Anterior cingulate cortex (tissue), 58 donors: ENCODE measurements at places on chromosomes 1 and 21.

GRCh38 chr1:21885236-21886037 lies 51.7 kb downstream of the HSPG2 start:
- no peak for DNase-seq

- DNase-seq, result no peak
Measured at GRCh38 chr21:35342440-35342839, 293.3 kb upstream of the RUNX1 start.

- no peak for DNase-seq
Measured at GRCh38 chr1:178599087-178599486, 86.2 kb downstream of the TEX35 start.

DNA sequence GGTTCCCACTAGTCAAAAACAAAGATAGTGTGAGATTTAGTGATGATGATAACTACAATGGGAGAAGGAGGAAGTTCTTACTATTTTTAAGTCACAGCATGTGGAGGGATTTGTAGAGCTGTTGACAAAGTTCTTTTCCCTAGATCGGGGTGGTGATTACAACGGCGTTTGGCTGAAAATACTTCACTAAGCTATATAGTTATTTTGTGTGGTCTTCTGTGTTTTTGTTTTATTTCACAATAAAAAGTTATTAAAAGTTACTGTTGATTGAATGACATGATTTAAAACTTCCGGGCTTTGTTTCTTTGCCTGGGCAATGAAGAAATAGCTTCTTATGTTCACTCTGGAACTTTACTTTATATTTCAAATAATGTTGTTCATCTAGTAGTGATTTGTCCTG lies 47.3 kb upstream of the SSX2IP start:
- DNase-seq, result no peak

DNA sequence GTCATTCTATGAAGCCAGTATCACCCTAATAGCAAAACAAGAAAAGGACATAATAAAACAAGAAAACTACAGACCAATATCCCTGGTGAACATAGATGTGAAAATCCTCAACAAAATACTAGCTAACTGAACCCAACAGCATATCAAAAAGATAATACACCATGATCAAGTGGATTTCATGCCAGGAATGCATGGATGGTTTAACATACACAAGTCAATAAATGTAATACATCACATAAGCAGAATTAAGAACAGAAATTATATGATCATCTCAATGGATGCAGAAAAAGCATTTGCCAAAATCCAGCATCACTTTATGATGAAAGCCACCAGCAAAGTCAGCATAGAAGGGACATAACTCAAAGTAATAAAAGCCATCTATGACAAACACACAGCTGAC lies 6.5 kb upstream of the PM20D1 start:
- no peak for DNase-seq

- no peak for DNase-seq
Measured at GRCh38 chr1:229447809-229448252, 13.9 kb upstream of the ACTA1 start.

DNA sequence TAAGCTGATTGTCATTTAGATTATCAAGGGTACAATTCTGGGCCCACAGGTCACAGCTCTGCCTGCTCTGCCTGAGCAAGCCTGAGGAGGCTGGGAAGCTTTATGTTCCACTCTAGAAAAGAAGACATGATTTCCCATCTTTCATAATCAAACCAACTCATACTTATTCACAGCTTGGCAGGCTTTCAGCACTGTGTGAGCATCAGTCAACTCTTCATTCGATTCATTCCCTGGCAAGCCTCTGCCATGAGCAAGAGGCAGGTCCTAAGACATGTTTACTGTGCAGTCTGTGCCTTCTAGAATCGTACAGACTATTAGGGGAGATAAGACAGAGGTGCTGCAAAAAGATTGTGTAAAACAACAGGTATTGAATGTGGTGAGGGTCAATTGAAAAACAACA lies 24.5 kb upstream of the KIRREL1 start:
- DNase-seq, result no peak

GRCh38 chr1:60747353-60747752 lies 335.0 kb upstream of the NFIA start:
- DNase-seq, result no peak

- DNase-seq, result no peak
Measured at GRCh38 chr1:224182057-224182865, 779 bp upstream of the DEGS1 start.

DNA sequence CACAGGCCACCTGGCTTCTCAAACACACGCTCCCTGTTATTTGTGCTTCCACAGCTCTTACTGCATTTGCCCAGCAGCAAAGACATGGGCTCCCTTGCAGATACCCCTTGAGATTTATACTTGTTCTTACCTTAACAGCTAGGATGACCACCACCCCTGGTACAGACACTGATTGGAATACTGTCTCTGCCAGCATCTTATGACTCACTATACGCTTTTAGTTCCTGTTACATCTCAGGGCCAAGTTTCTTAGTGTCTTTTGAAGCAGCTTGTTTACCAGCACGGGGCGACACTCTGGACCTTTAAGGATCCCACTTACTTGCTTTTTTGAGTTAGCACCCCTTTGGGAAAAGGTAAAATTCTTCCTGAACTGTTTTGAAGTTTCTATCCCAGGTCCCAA lies 874.8 kb downstream of the KCNT2 start:
- no peak for DNase-seq

DNA sequence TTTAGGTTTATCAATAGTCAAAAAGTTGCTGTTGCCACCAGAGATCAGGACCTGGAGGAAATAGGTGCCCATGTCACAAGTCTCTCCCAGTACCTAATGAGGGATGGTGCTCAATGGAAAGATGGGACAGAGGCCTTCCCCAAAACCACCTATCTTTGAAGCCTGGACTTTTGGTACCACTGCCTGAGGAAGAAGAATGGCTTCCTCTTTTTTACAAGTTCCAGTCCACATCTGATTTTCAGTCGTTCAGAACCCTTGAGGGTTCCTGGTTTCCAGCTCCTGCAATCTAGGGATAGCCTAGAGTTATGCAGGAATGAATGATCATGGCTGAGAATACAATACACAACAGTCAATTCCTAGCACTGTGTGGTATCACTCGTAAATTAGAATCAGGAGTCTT lies 5.7 kb downstream of the CATSPERE start:
- no peak for DNase-seq

DNA sequence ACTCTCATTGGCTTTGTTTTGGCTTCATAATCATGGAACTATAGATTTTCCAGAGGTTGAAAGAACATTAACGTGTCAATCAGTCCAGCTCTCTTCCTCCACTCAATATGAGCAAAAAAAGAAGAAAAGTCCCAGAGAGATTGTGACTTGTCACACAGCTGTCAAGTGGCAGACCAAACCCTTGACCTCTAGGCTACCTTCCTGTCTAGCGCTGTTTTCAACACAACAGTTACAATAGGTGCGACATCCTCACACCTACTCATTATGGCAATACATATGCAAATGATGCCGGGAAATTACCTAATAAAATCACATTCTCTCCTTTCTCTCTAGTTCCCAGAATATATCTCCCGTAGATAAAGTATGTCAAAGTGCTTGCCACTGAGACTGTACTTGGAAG lies 1.1 kb downstream of the WARS2 start:
- DNase-seq, result no peak

DNA sequence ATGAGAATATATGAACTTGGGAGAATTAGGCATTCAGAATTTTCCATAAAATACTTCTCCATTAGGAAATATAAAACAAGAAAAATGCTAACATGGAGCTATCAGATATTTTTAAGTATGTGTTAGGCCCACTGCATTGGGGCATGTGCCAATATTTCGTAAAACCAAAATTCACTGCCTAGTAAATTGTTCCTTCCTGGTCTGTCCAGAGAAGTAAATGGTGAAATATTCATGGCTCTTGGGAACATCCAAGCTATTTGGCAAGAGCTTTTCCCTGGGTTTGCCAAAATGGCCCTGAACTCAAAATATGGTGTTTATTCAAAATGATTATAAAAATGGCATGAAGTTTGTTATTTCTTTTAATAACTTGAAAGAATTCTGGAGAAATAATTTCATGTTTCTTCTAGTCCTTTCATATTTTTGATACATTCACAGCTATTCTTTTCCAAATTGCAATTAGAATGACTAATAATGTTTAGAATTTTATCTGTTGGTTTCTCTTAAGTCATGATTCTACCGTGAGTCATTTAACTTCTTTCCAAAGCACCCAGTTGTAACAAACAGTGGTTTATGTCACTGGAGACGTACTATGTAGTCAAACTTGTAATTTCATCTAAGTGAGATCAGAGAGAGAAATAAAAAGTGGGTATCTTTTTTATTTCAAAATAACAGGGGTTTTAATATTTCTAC lies 25.7 kb upstream of the SLC19A2 start:
- no peak for DNase-seq

DNA sequence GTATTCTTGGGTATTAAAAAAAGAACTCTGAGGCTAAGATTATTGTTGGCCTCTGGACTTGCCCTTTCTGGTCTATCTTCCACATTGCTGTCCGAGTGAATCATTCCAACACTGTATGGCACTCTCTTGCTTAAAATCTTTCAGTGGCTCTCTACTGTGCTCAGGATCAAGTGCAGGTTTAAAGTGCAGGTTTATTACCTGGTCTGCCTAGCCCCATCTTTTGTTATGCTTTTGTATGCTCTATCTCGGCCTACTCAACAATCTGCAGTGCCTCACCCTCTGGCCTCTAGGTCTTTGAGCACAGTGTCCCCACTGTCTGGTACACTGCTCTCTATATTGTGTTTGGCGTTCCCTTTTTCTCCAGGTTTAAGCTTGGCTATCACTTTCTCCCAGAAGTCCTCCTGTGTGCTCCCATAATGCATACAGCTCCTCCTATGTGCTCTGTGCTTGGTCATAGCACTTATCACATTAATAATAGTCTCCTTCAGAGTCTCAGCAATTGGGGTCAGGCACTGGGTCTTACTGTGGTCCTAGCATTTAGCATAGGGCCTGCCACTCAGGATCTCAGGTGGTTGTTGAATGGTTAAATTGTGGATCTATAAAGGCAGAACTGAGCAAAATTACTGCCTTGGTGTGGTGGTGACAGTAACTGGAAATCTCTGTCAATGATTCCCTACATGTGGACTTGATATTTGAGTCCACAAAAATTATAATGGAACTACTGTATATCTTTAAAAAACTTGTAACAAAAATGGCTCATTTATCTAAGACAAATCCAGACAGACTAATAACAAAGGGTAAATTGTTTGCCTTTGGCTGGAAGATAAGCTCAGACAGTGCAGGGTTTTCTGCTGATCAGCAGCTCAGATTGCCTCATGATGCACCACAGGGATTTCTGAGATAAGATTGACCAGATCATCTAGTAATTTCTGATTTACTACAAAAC lies 10.6 kb upstream of the LDLRAD1 start:
- DNase-seq, result no peak

DNA sequence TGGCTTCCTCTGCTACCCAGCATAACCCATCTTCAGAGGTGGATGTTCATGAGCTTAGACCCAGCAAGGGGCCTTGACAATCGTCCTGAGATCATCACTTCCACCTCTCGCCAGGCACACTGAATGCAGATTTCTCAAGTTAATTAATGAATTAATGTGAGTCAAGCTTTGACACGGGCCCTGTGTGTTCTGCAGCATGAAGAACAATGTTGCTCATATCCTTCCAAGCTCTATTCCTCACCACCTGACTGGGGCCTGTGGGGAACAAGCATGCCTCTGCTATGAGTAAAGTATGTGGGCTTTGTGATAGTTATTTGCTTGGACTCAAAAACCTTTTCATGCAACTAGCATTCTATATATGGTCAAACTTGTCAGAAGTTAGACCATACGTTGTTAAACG lies 122.0 kb downstream of the SEC16B start:
- DNase-seq, result no peak

GRCh38 chr21:42424914-42425541 lies 21.3 kb downstream of the UBASH3A start:
- no peak for DNase-seq

DNA sequence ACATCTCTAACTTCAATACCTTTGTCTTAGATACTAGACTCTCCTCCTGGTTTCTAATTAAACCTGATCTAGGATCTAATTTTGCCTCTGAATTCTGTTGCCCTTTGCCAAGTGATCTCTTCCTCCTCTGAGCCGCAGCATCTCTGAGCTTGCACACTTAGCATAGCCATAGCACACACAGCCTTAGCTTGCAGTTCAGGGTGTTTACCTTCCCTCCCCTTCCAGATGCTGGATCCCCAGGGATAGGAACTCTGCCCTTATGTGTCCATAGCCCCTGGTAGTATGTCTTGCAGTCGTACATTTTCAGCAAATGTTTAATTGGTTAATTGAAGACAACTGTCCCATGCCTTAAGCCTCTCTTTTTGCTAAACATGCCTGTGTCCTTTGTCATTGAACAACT lies 30.3 kb downstream of the SELL start:
- no peak for DNase-seq

DNA sequence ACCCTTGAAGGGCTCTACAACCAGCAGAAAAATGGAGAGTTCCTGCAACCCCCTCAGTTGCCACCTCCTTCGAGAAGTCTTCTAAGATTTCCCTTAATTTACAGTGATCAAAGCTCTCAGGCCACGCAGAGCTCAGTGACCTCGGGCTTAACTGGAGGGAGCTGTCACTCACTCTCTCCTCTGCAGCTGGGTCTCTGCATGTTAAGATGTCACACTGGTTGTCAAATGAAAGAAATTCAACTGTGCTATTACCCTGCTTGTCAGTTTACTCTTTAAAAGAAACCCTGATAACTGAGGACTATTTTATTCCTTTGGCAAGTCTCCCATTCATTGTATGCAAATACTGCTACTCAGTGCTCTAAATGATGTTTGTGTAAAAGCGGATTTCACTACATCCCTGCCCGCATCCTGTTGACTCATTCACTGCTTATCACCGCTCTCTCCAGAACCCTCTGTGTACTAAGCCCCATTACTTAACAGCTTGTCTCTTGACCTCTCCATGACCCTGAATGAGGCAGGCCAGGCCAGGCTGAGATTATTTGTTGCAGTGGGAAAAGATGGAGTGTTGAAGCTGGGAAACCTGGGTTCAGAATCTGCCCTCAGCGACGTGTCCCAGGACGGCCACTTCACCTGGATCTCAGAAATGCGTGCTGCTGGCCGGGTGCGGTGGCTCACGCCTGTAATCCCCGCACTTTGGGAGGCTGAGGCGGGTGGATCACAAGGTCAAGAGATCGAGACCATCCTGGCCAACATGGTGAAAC lies 13.7 kb downstream of the DHRS3 start:
- no peak for DNase-seq

DNA sequence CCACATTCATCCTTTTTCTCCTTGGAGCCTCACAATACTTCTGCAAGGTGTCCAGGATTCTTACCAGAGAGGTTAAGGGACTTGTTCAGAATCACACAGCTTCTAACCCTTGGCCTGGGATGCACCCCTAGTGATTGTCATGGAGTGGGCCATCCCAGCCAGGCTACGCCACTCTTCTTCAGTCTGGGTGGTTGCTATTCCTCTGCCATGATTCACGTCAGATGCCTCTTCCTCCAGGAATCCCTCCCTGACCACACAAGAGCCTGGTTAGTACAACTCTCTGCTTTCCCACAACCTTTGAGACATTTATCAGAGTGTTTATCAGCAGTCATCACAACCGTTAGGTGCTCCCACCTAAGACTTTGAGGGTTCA lies 121.8 kb downstream of the EPHB2 start:
- no peak for DNase-seq
